Activated naive CD4-positive, alpha-beta T cell treated with anti-CD3 and anti-CD28 coated beads, Interleukin-2, amount 10 ng/mL, durations not matched to agents 7 days and 5 days (primary cell): ENCODE measurements at places on chromosomes 11 and 22.
A peak's percentile ranks its signal among the peaks of the same experiment; 100 is the strongest.

- no peaks in the 10 kb centered on the region for H3K36me3 ChIP-seq
- no peaks in the 10 kb centered on the region for H3K4me1 ChIP-seq
- H3K27ac ChIP-seq = no peak overlapping the region
- H3K4me3 ChIP-seq = no peak overlapping the region
- no peak for DNase-seq
These were observed 398.8 kb downstream of the GUCY1A2 start for GRCh38 chr11:106619320-106619990.

DNA sequence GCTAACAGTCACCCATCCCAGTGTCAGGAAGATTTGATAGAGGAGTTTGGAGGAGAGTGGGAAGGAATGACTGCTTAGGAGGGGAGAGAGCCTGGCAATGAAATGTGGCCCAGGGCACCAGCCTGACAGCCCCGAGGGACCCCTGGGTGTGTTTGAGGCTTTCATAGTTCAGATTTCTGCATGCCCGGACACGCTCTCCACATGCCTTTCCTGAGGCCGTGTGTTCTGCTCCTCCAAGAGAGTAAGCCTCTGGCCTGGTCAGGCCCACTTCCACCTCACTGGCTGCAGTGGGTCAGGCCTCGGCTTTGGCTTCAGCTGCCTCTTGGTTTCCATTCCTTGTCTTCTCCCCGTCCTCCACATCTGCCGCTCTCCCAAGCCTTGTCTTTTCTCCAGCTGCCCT lies 78.4 kb downstream of the C22orf31 start:
- no peak for DNase-seq
- H3K27me3 ChIP-seq = peaks cover 71% of the 10 kb centered on the region
- H3K27ac ChIP-seq = no peak overlapping the region
- H3K36me3 ChIP-seq = no peaks in the 10 kb centered on the region

- no peaks in the 10 kb centered on the region for H3K36me3 ChIP-seq
- H3K4me3 ChIP-seq = no peak overlapping the region
- H3K27me3 ChIP-seq = no peaks in the 10 kb centered on the region
These were observed 318.6 kb upstream of the PLET1 start for GRCh38 chr11:112579282-112579681.

- peaks cover 2% of the 10 kb centered on the region for H3K36me3 ChIP-seq
- H3K27me3 ChIP-seq = no peaks in the 10 kb centered on the region
- no peak overlapping the region for H3K27ac ChIP-seq
- H3K4me3 ChIP-seq = no peak overlapping the region
- peaks cover 23% of the 10 kb centered on the region for H3K4me1 ChIP-seq
These were observed 66.5 kb downstream of the FAM168A start for GRCh38 chr11:73531386-73531785.

- H3K27ac ChIP-seq = peak within 1 kb of the TSS; percentile 33
- H3K4me1 ChIP-seq = no peaks in the 10 kb centered on the region
- H3K4me3 ChIP-seq = no peak within 1 kb of the TSS
- peaks cover 9% of the 10 kb centered on the region for H3K27me3 ChIP-seq
These were observed at the start of gene LINC01488 for GRCh38 chr11:69481393-69481844. LINC01488 (plus strand) TSS chr11:69481663.

DNA sequence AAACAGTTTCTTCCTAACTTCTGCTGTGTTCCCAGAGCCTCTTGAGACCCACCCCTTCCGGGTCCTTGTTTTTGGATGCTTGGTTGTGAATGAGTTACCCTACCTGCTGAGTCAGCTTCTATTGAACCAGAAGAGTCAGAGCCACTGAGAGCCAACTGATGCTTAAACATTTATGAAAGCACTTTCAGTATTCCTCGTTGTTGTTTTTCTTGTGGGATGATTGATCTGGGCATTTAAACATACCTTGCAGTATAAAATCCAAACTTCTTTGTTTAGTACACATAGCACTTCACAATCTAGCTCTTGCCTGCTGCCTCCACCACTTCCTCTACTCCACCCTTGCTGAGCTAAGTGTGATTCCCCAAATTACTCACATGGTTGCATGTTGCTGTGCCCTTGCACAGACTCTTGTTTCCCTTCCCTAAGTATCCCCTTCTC lies 5.5 kb downstream of the PRSS23 start:
- DNase-seq = peak; percentile 41
- H3K27ac ChIP-seq = peak overlapping the region; percentile 60
- H3K36me3 ChIP-seq = no peaks in the 10 kb centered on the region
- peaks cover 26% of the 10 kb centered on the region for H3K27me3 ChIP-seq
- no peak overlapping the region for H3K4me3 ChIP-seq
- H3K4me1 ChIP-seq = peaks cover 42% of the 10 kb centered on the region
